ENCODE measurements at places on chromosomes 3 and 15.
A peak's percentile ranks its signal among the peaks of the same experiment; 100 is the strongest.

DNA sequence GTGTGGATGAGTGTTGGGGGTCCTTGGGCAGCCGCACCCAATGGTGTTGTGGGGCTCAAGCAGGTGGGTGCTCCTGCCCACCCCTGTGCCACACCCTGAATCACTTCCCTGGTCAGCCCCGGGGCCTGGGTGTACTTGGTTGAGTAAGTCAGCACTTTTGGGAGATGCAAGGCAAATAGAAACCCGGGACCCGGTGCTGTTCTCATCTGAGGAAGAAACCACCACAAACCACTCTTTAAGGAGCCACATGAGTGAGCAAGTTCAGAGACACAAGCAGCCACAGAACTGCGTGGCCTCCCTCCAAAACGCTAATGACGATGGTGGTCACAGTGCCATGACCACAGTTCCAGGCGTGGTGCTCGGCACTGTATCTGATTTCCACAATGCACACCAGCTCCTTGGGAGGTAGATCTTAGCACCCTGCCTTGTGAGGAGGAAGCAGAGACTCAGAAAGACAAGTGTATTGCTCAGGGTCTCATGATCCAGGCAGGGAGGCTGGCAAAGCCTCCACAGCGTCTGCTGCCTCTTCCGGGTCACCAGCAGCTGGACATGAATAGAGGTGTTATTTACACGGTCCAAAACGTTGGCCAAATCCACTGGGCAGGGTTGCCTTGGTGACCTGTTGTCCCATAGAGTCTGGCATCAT lies 118.2 kb upstream of the ALDH1A3 start:
- no peak for DNase-seq

- no peak for DNase-seq
Measured at GRCh38 chr15:59203008-59203407, 3.6 kb upstream of the LDHAL6B start.

DNA sequence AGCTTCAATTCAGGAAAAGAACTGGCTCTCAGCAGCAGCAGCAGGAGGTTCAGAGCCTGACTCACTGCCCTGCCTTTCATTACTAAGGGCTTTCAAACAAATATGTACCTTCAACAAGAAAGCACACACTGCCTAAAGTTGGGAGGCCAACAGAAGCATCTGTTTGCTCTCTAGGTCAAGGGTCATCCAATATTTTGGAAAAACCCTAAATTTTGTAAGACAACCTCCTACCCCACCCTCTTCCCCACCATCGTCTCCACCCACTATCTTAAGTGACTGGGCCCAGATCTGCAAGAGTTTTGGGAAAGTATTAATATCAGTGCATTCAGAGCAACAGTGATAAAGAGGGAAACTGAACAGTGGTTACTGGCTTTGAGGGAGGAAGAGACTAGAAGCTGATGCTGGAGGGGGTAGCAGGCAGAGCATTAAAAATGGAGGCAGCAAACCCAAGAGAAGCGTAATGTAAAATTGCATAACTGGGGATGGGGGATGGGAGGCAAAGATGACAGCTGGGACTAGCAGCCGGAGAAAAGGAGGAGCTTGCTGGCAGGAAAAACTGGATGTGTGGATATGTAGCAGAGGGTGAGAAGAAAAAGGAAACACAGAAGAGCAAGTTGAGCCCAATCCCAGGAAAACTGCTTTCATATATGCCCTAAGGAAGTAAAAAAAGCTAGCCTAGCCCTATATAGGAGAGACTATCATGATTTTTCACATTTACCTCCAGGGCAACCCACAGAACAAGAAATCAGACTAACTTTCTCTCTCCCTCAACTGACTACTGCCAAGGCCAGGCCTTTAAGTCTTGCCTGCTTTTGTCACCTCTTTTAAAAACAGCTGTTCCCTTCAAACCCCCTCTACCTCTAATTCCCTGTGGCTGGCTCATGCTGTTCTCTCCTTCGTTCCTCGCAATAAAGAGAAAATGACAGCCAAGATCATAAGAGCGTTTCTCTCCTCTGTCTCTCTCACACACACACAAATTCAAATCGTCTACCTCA lies 31.4 kb downstream of the NPTN start:
- DNase-seq: no peak

DNA sequence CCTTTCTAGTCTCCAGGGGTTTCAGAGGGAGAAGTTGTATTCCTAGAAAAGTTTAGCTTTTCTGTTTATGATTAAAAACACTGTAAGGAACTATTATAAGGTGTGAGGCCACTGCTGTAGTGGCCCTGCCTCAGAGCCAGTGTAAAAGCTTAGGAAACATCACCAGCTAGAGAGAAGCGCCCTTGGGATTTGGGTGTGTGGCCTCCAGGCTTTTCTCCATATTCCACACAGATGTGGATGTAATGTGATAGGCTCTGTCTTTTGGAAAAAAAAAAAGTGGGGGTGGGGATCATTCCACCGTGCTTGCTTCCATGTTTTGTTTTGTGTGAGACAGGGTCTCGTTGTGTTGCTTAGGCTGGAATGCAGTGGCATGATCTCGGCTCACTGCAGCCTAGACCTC lies 13.9 kb downstream of the SEC61A1 start:
- no peak for DNase-seq

- no peak for DNase-seq
Measured at GRCh38 chr3:142445816-142446254, 2.0 kb downstream of the XRN1 start.

GRCh38 chr3:185164428-185165217 lies 11.8 kb upstream of the C3orf70 start:
- DNase-seq: no peak

GRCh38 chr3:190435618-190436017 lies 14.1 kb downstream of the TMEM207 start:
- no peak for DNase-seq

- DNase-seq: no peak
Measured at GRCh38 chr3:47605652-47606051, 27.0 kb upstream of the CSPG5 start.

DNA sequence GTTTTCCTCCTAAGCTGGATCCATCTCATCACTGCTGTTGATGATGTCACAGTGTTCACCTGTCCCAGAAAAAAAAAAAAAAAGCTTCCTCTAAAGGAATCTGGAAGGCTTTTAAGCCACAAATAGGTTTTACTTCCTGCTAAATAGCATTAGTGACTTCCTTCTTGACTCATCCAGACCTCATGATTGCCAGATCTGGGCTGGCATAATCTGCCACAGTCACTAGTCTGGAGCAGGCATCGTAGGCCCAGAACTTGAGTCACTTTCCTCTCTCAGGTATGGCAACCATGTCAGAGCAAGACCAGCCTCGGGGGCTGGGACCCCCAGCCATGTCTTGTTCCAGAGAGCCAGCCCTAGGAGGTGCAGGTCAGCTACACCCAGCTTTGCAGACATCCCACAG lies 266.5 kb upstream of the CADM2 start:
- DNase-seq: no peak

GRCh38 chr3:46898321-46899150 lies 21.0 kb downstream of the PTH1R start:
- no peak for DNase-seq

DNA sequence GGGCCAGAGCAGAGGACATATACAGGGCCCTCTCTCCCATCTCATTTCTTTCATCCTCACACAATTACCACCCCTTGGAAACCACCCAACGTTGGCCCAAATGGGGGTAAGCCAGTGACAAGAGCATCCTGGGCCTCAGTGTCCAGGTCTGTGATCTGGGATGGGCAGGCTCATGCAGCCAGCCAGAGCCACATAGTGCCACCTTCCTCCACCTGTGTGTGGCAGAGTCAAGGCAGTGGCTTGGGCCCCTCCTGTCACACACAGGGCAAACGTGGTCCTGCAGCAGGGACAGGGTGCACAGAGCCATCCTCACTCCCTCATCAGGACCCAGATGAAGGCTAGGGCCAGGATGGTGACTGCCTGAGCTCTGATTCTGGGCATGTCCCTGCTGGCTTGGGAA lies 2.3 kb upstream of the MYL3 start:
- DNase-seq: no peak

GRCh38 chr15:90002428-90002844 lies 1.3 kb downstream of the ZNF710 start:
- DNase-seq: peak; percentile 36

DNA sequence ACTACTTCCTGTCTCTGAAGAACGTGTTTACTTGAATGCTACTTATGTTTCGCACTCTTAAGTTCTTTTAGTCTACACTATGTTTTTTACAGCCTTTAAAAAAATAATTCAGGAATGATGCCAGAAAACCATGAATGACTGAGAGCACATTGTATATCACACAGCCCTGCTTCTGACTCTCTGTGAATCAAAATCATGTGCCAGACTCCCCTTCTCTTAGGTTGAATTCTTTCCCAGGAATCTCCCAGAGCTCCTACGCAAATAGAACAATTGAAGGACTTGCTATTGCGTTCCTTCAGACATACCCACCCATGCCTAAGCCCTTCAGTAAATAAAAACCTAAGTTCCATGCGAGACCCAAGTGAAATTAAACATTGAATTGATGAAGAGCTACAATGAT lies 782.0 kb upstream of the ALCAM start:
- DNase-seq: no peak

DNA sequence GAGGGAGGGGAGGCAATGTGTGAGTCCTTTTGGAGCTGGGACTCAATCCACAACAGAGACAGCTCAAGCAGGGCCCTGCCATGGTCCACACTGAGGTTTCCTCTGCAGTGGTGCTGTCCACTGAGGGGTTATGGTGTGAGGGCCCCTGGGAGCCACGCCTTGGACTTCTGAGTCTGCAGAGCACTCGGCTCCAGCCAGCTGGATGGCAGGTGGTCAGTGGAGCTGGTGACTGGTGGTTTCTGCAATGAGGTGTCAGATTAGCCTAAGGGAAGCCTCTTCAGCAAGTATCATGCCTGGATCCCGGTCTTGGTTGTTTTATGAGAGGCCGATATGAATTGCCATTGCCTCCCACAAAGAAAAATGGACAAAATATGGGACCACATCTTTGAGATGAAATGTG lies 21.7 kb downstream of the LSM3 start:
- no peak for DNase-seq

- no peak for DNase-seq
Measured at GRCh38 chr3:128584412-128585020, 66.1 kb downstream of the RPN1 start.

GRCh38 chr3:187567021-187567420 lies 103.2 kb downstream of the SST start:
- no peak for DNase-seq
